ENCODE measurements at places on chromosomes 7 and 10. TPM values are rescaled to one million over a fixed set of nuclear protein-coding genes. Genes with fewer than 3 reads are reported as not detected.

GRID1 gene
- total RNA-seq, result 0.22 TPM

TUBB8 gene
- 2.5 TPM for total RNA-seq

RGR gene
- not detected for total RNA-seq

GPR37 gene
- 20.0 TPM for total RNA-seq

DNA sequence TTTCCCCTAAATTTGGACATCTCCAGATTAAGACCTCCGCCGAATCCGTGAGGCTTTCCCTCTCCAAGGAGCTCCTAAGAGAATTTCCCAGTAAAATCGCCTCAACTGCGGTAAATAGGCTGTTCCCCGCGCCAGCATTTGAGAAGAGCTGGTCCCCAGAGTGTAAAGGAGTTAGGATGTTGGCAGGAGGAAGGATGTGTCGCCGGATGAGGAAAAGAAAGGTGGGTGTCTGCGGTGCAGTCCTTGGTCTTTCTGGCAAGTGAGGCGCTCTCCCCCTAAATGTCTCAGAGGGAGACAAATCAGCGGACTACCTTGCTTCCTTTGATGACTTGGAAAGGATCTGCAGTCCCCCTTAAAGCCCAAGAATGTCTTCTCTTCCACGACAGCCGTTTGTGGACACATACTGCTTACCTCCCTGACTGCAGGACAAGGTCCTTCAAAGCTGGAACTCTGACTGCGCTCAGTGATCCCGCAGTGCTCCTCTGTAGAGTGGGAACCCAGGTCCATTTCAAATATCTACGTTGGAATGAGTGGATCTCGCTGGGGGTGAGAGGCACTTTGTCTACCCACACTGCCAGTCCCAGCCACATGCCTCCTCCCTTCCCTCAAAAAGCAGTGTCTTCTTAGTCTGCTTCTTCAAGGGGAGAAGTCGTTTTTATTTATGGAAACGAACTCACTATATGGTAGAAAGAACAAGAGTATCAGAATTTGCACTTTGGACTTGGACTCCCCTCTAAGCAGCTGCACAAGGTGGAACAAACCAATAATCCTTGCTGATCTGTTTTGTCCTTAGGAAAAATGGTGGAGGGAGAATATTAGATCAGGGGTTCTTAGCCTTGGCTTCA is 1.1 kb upstream of the DLG5 start:
- DNase-seq, result no peak

GRCh38 chr10:98569853-98570252 is 123.1 kb upstream of the HPS1 start:
- no peak for DNase-seq

GRCh38 chr7:14954035-14954434 is 51.5 kb upstream of the DGKB start:
- DNase-seq, result no peak

- peak; percentile 12 for DNase-seq
Observed at GRCh38 chr10:74888962-74889661, 62.7 kb downstream of the KAT6B start.

DNA sequence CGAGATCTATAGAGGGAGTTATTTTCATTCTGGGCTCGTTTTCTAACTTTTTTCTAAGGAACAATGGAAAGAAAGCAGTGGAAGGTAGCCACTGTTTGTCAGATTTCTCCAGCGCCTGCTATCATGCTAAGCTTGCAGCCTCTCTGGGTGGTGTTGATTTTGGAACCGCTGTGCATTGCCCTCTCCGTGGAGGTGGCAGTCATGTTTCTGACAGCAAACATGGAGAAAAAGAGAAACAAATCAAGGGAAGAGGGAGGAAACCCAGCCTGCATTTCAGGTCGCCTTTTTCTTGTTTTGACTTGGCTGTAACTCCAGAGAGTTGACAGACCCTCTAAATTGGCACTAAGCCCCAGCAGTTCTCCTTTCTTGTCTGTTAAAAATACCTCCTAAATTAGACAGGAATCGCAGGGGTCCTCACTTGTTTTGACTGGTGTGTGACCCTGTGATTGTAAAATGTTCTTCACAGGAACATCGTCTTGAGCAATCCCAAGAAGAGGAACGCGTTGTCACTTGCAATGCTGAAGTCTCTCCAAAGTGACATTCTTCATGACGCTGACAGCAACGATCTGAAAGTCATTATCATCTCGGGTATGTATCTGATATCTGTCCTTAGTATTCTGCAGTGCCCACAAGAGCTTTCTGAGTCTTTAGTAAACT is 4.8 kb downstream of the ECHDC3 start:
- DNase-seq, result no peak
